Stimulated activated CD4-positive, alpha-beta T cell treated with anti-CD3 and anti-CD28 coated beads, Interleukin-4, amount 100 ng/mL, for 48 hours (primary cell): ENCODE measurements at places on chromosomes 7 and 10.

DNA sequence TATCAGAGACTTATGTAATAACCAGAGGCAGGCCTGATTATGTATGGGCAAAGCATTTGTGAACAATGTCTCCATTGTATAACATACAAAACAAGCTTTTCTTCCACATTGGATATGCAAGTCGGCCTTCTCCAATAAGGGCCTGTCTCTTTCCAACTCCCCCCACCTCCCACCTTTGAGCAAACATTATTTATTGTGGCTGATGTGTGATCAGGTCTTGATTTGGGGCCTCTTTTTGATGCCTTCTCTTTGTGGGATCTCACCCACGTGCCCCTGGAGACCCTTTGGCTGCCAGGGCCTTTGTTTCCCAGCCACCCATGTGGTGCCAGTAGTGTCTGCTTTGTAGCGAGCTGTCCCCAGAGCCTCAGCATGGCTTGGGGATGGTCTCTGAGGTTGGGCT is 53.0 kb downstream of the TCF7L2 start:
- no peak for DNase-seq

- no peak for DNase-seq
These were observed 51.0 kb downstream of the MLLT10 start for GRCh38 chr10:21584834-21585530.

- no peak for DNase-seq
These were observed 151.5 kb downstream of the ANK3 start for GRCh38 chr10:60237977-60238758.

GRCh38 chr10:112902730-112903129 is 47.3 kb upstream of the TCF7L2 start:
- no peak for DNase-seq

DNA sequence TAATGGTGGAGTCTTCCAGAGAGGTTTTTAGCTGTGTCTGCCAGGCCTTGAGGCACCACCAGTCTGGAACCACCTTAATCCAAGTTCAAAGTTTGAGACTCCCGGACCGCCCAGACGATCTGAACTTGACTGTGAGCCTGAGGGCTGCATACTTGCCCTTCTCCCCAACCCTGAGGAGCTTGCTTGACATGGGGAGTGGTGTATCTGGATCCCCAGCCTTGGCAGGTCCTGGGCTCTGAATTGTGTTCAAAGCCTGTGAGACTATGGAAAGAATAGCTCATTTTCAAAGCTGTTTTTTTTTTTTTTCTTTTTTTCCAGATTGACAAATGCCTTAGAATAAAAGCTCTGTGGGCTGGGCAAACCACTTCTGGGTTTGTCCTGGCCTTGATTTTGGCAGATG is 22.3 kb upstream of the CAMK1D start:
- DNase-seq: no peak

DNA sequence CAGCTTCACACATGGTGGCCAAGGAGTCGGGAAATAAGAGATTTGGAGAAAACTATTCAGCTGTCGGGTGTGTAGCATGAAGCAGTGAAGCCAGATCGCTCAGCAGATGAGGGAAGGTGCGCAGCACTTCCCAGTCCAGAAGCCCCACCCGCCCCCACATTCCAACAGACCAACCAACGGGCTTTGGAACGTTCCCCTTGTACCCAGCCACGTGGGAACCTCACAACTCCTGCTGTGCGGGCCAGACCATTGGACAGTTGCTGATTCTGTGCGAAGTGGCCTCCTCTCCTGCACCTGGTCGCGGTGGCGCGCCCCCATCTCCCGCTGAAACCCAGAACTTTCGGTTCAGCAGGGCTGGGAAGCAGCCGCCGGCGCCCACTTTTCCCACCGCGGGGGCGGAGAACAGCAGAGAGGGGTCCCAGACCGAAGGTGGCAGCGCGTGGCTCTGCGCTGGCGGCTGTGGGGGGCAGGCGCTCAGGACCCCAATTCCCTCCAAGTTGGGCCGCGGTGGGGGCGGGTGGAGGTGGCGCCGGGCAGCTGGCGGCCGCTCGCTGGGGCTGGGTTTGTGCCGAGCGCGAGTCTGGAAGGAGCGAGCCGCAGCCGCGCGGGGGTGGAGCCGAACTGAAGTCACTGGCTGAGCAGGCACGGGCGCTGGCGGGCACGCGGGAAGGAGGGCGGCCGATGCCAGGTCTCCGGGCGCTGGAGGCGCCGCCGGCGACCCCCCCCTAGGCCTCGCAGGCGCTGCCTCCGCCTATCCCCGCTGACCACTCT is 1301.5 kb upstream of the SORCS1 start:
- no peak for DNase-seq

DNA sequence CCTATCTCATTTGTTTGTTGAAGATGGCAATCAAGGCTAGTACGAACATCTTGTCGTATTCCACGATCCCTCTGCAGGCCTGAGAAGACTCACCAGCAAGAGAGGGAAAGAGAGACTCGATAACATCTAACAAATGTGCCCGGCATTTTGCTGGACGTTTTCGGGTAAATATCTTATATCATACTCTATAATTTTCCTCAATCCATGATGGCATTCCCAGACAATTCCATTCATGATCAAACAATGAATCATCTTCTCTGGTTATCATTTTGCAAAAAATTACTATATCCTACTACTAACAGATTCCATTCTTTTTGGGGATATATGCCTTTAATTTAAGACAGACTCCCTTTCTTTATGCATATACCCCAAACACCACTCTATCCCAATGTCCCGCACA is 118.1 kb downstream of the TYW1B start:
- no peak for DNase-seq

- DNase-seq: no peak
These were observed 285.2 kb downstream of the AUTS2 start for GRCh38 chr7:69883399-69883891.

- peak; percentile 19 for DNase-seq
These were observed at the start of gene DKK1 for GRCh38 chr10:52313933-52314821. TSS of gene DKK1 (plus strand) at chr10:52314281. CDS start at chr10:52314435, 154 bp downstream.

- no peak for DNase-seq
These were observed 45.3 kb downstream of the PDLIM1 start for GRCh38 chr10:95245425-95246055.

GRCh38 chr7:47394216-47394615 is 187.7 kb downstream of the TNS3 start:
- no peak for DNase-seq

DNA sequence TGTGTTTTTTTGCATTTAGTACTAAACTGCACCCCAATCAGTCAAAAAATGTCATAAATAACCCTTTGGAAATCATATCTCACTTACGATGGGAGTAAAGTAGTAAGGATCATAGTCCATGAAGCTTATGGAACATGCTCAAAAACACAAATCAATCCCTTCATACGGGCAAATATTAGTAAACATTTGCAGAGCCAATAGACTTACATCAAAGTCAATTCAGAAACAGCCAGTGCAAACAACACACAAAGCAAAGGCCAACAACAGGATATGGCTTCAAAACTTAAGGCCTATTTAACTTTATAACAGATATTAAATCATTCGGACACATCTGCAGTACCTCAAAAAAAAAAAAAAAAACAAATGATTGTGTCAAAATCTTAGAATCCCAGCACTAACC is 32.1 kb downstream of the SGCE start:
- no peak for DNase-seq

- no peak for DNase-seq
These were observed 515 bp downstream of the FASTK start for GRCh38 chr7:151080067-151080521.

DNA sequence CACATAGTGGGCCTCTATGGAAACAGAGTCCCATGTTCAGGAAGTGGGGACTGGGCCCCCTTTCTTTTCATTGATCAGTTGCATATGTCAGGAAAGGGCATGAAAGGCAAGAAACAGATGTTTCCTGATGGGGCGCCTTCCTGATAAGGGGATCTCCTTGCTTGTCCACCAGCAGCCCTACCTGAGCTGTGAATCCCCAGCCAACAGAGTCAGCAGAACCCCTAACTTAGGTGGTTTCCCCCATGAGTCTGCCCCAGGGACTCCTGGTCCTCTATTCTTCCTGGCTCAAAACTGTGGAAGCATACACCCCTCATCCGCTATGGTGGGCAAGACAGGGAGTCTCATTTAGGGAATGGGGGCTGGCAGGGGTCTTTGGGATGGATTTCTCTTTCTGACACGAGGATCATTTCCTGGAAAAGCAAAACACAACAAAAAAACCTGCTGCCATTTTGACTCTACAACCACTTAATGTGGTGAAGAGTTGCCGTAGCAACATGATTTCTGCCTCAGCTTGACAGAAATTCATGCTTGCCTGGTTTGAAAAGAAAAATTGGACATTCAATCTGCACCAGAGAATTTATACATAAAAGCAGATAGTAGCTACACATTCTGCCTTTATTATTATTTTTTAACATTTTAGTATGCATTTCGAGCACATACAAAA is 119.8 kb downstream of the SPAG6 start:
- DNase-seq: no peak

DNA sequence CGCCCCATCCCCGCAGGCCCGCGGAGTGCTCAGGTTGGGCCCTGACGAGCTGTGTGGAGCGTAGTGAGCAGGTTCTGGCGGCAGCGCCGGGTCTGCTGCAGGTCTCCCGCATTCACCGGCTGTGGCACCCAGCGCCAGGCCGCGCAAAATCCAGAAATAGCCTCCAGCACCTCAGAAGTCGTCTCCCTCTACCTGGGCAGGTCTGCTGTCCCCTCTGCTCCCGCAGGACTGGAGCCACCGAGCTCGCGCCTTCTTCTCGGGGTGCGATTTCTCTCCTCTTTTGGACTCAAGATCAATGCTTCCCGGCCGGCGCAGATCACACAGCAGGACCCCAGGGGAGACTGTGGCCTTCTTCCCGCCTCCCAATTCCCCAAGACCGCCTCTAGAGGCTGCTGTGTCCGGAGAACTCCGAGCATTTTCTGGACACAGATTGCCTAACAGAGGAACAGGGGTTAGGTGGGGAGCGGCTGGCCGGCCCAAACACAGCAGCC is 8.4 kb downstream of the TLX1 start:
- DNase-seq: no peak

DNA sequence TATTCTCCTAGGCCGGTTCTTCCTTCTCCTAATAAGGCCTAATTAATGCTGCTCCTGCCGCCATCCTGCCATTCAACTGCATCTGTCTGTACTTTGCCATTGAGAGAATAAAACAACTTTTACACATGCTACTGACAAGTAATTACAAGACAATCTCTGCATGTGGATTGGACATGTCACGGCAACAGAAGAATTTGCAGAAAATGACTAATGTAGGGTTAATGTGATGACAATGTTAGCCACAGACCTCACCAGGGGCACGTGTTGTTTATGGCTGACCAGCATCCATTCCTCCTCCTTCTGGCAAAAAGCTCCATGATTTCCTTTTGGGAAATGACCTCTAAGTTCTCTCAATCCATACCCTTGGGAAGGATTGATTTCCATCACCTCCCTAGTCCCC is 58.0 kb downstream of the NEBL start:
- no peak for DNase-seq

DNA sequence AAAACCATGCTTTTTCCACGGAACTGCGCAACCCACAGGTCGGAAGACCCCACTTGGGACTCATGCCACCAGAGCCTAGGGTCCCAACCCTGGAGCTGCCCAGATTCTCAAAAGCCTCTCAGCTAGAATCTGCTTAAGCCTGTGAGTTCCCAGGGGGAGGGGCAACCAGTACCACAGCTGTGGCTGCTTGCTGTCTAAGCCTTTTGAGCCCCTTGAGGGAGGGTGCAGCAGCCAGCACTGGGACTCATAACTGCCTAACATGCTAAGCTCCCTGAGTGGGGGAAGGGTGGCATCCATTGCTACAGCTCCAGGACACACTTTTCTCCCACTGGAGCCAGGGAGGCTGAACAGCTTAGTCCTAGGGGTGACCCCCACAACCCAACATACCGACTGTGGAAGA is 485.6 kb upstream of the GRM3 start:
- no peak for DNase-seq

DNA sequence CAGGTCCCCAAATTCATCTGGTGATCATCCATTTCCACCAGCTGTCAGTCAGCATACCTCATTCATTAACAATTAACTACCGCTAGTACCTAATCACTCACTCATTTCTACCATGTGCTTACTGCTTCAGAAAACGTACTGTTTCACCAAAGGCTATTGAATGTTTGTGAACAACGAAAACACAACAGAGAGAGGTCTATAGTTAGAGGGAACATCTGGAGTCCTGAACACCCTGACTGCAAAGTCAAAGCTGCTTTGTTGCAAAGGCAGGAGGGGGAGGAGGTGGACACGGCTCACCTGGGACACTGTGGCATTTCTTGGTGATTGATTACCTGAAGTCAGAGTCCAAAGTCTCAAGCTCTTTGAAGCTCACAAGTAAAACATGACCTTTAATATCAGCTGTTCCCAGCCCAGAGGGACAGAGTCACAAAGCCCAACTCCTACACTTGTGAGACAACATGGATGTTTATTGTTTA is 342.3 kb upstream of the ADARB2 start:
- no peak for DNase-seq

DNA sequence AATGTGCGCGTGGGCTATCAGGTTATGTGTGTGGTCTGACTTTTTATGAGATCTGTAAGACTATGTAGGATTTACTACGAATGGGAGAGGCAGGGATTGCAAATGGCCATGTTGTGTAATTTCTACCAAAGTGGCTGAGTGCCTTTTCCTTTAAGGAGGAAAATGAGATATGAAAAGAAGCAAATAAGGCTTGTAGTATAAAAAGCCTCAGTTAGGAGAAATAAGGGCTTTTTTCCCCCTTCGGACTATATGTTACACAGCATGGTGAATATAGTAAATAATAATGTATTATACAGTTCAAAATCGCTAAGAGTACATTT is 447 bp upstream of the GPAM start:
- no peak for DNase-seq

- DNase-seq: no peak
These were observed 206.8 kb downstream of the CUX1 start for GRCh38 chr7:102024005-102024768.

- peak; percentile 44 for DNase-seq
These were observed 4.0 kb upstream of the RBM28 start for GRCh38 chr7:128347647-128348097.

DNA sequence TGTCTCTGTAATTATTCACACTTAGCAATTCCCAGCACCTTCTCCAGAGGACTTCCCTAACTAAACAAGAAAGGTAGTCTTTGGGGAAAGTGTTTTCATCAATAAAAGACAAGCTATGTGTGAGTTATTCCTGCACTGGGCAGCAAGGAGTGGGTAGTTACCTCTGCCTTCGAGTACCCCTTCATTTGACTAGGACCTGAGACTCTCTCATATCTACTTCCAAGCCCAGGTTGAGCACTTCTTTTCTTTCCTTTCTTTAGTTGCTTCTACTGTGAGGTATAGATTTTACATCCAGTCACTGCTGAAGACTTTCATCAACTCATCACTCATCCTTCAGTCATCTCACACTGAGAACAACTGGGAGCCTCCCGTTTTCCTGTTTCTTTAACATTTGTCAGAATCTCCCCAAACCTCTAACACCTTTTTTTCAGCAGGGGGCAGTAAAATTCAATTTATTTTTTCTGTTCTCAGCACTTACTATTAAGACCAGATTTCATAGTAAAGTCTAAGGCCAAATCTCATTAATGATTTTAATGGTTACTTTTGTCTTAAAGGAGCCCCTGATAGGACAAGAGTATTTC is 80.1 kb upstream of the PRSS1 start:
- DNase-seq: no peak

DNA sequence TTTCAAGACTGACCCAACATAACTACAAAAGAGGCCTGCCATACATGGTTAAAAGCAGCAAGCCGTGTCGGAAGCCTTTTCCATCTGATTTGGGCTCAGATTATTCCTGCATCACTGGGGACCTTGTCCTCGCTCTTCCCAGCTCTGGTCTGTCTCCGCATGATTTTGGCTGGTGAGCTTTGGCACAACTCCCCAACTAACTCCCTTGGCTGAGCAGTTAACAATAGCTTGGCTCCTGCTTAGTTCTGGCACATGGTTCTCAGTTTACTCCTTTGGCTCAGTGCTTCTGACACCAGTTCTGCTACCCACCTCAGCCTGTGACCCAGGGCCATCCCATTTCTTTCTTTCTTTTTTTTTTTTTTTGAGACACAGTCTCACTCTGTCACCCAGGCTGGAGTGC is 17.0 kb downstream of the AGK start:
- no peak for DNase-seq
